NCI-H2029 treated with DMSO at 0.1 percent for 48 hours (cell line): ENCODE measurements at places on chromosomes 4 and X.
A peak's percentile ranks its signal among the peaks of the same experiment; 100 is the strongest.

- DNase-seq: no peak
Measured at GRCh38 chrX:75181721-75182120, 25.6 kb upstream of the ABCB7 start.

GRCh38 chrX:2696698-2697215, 5.7 kb downstream of the CD99 start:
- no peak for DNase-seq

DNA sequence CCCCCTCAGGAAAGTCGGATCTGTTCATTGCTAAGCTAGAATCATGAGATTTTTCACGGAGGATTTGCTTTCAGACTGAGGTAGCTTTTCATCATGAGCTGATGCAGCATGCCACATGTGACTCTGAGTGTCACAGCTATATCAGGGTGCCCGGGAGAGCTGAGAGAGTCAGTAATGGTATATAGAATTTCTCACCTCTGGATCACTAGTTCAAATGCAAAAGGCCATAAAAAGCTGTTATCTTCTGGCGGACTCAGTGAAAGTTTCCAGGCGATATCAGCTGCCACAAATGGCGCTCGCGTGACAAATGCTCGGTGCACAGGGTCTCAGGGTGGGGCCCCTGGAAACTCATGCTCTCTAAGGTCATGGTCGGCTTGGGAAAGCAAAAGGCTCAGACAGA, 150.1 kb downstream of the DHX15 start:
- no peak for DNase-seq

DNA sequence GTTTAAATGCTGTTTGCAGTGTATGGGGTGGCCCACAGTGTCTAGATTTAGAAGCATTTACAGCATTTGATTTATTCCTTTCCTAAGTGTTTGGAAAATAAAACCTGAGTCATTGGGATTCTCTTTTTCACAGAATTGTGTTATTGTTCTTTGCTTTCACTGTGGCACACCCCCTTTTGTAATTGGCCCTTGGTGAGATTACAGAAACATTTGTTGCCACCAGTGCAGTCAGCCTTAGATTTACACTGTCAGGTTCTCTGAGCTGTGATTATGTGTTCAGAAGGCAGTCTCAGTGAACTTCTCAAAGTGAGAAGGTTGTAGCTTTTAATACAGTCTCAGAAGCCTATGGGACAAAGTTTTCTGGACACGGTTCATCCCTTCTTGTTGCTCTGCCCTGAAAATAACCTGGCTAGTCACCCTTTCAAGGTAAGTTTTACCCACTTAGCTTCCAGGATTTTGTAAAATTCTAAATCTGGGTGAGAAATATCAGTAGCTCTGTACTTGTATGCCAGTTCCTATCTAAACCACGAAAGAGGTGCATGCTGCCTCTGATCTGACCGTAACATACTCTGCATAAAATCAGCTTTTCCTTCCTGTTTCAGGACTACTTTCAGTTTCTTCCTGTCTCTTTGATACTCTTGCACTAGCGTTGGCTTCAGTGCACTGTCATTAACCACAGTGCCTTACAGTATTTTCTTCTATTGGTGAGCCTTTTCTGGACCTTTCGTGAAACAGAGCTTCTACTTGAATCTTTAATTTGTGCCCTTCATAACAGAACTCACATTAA, 12.6 kb downstream of the RUFY3 start:
- peak; percentile 41 for DNase-seq

GRCh38 chrX:111483135-111483534, 28.3 kb upstream of the SERTM2 start:
- DNase-seq: no peak

DNA sequence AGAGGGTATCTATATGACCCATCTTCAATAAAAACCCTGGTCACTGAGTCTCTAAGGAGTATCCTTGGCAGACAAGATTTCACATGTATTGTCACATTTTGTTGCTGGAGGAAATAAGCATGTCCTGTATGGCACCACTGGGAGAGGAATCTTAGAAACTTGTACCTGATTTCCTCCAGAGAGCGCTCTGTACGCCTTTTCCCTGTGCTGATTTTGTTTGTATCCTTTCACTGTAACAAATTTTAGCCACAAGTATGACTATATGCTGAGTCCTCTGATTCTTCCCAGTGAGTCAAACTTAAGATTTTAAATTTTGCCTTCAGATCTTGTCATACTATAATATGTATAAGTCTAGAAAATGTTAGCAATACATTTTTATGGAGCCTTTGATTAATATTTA, 102.8 kb downstream of the ITIH6 start:
- no peak for DNase-seq

DNA sequence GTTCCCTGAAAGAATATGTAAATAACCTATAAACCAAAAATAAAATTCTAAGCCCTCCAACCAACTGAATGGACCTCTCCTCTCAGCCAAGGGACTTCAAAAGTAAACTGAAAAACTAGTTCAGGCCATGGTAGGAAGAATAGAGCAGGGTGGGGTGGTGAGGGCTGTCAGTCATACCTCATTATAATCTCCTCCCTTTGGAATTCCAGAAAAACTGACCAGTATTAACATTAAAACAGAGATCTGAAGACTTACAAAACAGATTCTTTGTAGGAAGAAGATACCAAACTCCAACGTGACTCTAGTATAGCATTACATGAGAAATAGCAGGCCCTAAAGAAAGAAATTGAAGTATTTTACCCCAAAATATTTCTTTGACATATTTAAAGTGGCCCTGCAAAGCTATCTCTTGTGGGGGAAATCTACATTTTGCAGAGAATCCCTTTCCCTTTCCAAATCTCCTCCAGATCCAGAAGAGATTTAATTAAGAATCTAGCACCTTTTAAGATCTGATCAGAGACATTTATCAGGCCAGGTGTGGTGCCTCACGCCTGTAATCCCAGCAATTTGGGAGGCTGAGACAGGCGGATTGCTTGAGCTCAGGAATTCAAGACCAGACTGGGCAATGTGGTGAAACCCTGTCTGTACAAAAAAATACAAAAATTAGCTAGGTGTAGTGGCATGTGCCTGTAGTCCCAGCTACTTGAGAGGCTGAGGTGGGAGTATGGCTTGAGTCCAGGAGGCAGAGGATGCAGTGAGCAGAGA, 15.1 kb downstream of the TBC1D9 start:
- DNase-seq: no peak

- no peak for DNase-seq
Measured at GRCh38 chr4:5143306-5143861, 92.1 kb downstream of the STK32B start.

- DNase-seq: no peak
Measured at GRCh38 chr4:1521821-1522361, 115.6 kb upstream of the NKX1-1 start.

- DNase-seq: no peak
Measured at GRCh38 chrX:143994206-143994605, 110.3 kb downstream of the UBE2NL start.

GRCh38 chrX:114626323-114626722, 42.4 kb downstream of the HTR2C start:
- no peak for DNase-seq
